RCC 7860 (cell line): ENCODE measurements at places on chromosomes 3 and 15.

DNA sequence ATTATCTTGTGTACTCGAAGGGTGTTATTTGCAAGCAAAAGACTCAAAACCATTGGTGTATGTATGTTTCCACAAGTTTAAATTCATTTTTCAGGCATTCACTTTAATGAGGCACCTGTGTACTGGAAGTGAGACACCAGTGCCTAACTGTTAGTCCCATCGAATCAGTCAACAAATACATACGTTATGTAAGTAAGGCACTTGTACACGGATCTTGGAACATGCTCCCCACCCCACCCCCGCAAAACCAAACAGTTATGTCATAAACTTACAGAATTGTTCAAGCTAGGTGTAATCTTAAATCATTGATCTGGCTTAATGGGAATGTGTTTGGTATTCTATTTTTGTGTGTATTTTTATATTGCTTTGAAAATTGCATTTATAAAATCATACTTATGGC, 17.1 kb downstream of the LRRC28 start:
- DNase-seq = no peak

DNA sequence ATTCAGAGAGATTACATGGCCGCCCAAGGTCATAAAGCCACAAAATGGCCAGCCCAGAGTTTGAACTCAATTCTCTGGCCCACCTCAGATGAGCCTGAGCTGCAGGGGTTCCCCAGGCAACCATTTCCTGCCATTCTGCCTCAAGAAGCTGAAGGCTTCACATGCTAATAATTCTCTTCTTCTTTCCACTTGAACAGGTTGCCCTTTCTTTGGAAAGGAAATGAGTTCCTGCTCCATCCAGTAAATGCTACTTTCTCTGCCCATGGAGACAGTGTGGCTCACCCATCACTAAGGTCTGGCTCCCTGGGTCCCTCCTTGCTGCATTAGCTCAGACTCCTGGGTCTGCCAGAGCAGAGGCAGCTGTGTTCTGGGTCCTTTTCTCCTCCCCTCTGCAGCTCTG, 48.2 kb downstream of the TRIM42 start:
- DNase-seq = no peak

- no peak for DNase-seq
Observed at GRCh38 chr3:149839896-149840295, 26.9 kb downstream of the RNF13 start.

DNA sequence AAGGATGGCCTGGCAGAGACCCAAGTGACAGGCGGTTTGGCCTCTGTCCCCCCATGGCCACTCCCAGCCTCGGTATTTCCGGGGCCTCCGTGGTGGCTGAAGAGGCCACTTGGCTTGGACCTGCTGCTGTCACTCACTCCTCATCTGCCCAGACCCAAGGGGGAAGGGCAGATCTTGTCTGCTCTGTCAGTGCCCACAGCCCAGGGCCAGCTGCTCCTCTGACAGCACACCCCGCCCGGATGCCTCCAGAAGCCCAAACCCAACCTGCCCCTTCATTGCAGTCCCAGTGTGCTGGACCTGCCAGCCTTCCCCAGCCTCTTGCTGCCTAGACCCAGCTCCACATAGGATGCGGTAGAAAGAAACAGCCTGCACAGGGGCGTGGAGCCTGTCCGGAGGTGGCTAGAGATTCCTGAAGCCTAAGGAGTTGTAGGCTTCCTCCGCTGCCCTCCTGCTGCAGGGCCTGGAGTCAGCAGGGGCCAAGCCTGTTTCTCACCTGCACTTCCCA, 52.0 kb downstream of the MAGEF1 start:
- no peak for DNase-seq

GRCh38 chr3:9679476-9680080, 24.1 kb upstream of the CPNE9 start:
- DNase-seq = no peak
